ENCODE measurements at places on chromosomes 7 and 10.
A peak's percentile ranks its signal among the peaks of the same experiment; 100 is the strongest.

DNA sequence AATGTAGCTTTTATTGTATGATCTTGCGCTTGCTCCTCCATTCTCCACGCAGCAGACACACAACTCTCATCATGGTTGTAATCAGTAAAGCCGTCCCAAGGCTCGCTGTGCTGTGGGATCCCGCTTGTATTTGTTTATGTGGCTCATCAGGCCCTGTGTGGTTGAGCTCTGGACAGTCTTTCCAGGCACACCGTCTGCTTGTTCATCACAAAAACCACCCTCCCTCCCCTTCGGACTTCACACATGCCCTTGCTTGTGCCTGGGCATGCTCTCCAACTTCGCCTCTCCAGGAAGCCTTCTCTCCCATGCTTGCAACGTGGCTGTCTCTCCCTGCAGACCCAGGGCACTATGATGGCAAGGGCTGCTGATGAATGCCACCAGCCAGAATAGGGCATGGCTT is 62.4 kb downstream of the HK1 start:
- DNase-seq = no peak

DNA sequence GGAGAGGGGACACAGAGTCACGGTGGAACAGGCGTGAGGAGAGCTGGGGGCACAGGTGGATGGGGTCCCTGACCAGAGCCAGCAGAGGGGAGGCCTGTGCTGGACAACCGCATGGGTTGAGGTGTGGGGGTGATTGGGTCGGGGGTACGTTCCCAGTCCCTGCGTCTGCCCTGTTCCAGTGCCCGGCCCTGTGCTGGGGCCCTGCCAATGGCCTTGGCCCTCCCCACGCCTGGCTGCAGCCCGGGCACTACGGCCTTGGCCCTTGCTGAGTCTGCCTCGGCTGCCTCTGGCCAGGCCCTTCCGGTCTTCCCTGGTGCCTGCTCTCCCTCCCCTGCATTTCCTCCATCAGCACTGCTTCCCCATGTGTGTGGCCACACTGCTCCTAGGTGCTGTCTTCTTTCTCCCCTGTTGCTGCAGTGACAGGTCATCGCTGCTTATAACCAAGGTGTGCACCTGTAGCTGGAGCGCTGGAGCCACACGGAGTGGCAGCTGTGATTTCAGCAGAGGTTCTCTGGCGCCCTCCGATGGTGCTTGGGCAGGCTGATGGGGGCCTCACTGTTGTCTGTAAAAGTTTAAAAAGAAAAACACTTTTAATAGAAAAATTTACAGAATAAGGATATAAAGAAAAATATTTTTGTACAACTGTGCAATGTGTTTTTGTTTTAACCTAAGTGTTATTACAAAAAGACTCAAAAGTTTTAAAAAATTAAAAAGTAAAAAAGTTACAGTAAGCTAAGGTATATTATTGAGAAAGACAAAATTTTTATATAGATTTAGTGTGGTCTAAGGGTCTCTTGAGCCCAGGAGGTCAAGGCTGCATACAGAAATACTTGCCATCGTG is 45.2 kb upstream of the BHLHA15 start:
- peak; percentile 33 for DNase-seq

DNA sequence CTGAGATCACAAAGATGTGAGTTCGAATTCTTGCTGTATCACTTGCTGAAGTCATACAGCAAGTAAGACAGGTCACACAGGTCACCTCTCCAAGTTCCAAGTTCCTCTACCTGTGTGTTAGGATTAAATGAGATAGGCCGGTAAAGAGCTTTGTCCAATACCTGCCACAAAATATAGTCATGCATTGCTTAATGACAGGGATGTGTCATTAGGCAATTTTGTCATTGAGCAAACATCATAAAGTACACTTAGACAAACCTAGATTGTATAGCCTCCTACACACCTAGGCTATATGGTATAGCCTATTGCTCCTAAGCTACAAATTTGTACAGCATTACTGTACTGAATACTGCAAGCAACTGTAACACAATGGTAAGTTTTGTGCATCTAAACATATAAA is 469.4 kb downstream of the KCNMA1 start:
- DNase-seq = no peak

DNA sequence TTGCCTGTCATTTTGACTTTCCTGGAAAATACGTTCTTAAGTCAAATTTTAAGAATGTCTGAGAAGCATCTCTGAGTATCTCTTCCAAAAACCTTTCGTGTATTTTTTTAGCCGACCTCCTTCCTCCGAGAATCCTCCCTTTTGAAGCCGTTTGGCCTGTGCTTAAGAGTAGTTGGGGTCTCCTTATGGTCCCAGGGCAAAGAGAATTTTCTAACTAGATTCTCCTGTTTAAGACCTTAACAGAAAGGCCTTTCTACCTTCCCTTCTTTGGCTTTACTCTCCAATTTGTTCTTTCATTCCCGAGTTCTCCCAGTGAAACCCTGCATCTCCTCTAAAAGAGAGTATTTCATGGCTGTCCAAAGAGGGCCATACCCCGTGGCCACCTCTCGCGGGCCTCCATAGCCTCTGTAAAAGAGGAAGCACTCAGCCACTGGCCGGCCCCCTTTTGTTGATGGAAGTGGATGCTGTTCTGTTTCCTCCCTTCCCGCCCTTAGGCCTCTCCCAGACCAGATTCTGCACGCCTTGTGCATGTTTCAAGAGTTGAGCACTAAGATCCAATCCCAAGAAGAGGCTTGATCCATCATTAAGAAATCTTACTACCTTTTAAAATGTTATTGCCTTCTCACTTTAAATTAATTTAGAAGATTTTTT is 6.6 kb upstream of the FEZF1 start:
- no peak for DNase-seq

- no peak for DNase-seq
Measured at GRCh38 chr7:5838761-5839500, 41.7 kb upstream of the OCM start.

DNA sequence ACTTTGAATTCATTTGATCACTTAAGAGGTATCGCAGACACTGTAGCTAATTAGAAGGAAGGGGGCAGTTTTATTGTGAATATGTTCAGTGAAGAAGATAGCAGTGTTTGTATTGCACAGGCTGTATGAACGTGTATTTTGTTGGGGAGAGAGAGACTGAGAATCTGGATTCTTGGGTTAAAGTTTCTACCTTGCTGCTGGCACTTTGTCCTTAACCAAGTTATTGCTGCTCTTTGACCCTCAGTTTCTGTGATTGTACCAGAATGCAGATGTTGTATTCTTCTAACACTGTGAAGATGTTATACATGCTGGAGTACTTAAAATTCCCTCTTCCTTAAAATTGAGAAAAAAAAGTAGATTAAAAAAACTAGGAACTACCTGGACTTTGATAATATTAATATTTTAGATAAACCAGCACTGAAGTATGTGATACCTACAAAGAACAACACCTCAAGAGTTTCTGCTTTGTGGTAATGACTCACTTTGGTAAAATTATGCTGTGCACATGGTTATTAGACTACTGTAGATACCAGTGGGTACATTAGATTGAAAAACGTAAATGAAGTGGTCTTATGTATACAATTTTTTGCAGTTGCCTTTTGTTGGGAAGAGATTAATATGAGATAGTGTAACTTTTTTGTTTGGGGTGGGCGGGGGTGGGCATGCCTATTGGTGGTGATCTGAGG is 321.3 kb downstream of the AUTS2 start:
- DNase-seq = no peak

DNA sequence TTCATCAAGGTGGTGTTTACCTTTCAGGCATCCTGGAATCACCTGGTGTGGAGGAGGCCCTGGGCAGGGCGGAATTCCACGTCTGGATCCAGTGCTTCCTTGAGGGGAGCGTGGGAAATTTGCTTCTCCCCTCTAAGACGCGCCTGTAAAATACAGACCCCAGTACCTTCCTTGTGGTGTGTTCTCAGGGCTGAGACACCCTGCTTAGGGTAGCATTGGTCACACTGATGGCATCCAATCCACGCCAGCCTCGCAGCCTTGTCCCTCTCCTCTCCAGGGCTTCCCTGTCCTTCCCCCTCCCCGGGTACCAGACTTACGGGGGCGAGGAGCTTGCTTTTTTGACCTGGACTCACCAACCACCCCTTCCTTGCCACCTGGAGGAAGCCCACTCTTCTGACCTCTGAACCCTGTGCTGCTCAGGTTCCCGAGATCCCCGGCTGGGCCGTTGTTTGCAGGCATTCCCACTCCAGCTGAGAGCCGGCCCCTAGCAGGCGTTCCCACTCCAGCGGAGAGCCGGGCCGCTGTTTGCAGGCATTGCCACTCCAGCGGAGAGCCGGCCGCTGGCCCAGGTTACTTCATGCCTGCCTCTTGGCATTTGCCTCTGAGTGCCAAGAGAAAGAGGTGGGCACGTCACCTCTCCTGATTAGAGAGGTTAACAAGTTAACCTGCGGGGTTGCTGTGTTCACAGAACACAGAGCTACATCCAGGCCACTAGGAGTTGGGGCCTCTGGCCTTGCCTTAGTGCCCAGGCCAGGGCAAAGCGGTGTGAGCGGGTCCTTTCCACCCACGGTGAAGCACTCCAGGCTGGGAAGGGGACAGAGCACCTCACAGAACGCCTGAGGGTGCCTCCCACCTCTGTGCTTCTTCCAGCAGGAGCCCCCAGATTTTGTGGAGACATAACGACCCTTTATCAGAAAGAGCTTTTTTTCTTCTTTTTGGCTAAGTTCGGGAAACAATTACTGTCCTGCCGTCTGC is 254.0 kb upstream of the PPP2R2D start:
- DNase-seq = no peak

GRCh38 chr7:132353936-132354335 is 222.3 kb downstream of the PLXNA4 start:
- DNase-seq = no peak

DNA sequence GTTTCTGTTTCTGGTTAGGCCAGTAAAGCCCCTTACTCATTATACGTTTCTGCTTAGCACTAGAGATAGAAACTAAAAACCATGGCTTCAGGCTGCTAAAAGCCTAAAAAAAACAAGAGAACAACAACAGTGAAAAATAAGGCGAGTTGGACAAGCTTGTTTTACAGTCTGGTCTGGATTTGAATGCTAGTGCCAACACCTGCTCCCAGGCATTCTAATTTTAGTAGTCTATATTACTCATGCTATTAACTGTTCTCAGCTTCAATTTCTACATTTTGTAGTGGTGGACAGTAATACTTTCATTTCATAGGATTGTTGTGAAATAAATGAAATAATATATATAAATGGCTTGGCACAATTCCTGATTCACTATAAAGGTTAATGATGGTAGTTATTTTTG is 108.5 kb downstream of the HBP1 start:
- no peak for DNase-seq

GRCh38 chr7:73557397-73558257 is at the start of gene BCL7B:
TSS of gene BCL7B (minus strand) at chr7:73557690. CDS start at chr7:73557578, 112 bp downstream.
- DNase-seq = peak; percentile 59

DNA sequence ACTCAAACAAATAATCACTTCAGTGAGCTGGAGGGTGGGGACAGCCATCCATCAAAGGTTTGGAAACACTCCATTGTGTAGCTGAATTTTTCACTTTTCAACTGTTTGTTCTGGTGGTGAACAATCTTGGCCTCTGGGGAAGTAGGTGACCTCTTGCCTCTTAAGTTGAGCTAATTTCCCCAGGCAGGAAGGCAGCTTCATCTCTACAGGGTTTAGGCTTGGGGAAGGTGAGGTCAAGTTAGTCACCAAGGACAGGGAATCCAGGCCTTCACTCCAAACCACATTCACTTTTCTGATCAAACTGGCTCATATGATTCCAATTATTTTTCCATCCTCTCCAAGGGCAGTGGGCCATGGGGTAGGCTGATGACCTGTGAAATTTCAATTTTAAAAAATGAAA is 138.3 kb upstream of the HABP2 start:
- DNase-seq = no peak

GRCh38 chr10:73044378-73045285 is 52.0 kb downstream of the P4HA1 start:
- DNase-seq = no peak

GRCh38 chr7:36272211-36272566 is 117.5 kb upstream of the ANLN start:
- no peak for DNase-seq

- no peak for DNase-seq
Measured at GRCh38 chr10:71584461-71584860, 135.1 kb downstream of the C10orf105 start.

DNA sequence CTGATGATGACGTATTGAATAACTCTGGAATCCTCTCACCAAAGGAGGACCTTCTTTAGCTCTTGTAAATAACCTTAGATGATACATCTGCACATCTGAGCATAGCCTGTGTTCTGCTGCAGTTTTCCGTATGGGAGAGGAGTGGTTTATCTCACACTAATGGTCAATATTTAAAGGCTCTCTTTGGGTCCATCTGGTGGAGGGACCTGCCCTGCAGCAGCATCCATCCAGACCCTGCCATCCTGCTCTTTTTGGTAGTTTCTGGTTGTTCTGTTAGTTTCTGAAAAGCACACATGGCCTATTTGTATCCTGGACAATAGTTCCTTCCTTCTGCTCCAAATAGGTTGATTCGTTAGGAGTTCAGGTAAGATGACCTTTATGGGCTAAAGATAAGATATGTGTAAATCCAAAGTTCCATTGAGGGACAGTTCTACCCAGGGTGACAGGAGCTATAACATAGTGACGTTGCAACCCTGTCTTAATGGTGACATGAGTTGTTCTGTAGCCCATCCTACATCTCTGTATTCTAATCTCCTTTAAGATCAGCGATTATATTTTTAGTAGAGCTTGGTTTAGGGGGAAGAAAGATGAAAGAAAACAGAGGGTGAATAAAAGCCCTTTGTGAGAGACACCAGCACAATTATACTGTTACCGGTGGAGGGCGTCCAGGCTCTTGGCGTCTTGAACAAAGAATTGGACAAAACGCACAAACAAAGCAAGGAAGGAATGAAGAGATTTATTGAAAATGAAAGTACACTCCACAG is 60.0 kb upstream of the KLF14 start:
- DNase-seq = no peak

- no peak for DNase-seq
Measured at GRCh38 chr10:86443936-86444335, 77.3 kb upstream of the GRID1 start.

DNA sequence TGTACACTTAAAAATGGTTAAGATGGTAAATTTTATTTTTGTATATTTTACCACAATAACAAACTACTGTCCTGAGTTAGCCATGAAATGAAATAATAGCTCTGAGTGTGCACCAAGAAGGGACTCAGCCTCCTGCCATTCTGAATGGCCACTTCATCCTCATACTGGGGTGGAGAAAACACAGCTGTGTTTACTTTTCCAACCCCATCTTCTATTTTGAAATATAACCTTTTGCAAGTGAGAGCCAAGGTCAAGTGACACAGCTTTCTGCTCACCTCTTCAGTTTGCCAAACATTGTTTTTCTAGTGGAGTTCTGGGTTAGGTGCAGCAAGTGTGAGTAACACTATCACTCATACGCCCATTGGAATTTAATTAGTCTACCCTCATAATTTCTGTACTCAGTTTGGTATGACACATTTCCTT is 107.4 kb upstream of the GLCCI1 start:
- DNase-seq = no peak

GRCh38 chr7:130875901-130876300 is 141.9 kb upstream of the KLF14 start:
- no peak for DNase-seq

GRCh38 chr10:3090914-3091787 is 23.8 kb downstream of the PFKP start:
- no peak for DNase-seq

DNA sequence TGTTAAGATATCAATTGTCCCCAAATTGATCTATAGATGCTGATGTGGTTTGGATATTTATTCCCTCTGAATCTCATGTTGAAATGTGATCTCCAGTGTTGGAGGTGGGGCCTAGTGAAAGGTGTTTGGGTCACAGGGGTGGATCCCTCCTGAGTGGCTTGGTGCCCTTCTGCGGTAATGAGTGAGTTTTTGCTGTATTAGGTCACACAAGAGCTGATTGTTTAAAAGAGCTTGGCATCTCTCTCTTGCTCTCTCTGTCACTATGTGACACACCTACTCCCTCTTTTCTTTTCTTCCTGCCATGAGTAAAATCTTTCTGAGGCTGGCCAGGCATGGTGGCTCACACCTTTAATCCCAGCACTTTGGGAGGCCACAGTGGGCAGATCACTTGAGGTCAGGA is 98.2 kb upstream of the KAT6B start:
- no peak for DNase-seq
